SHP77 (cell line): ENCODE measurements at places on chromosomes 1 and 21.

- DNase-seq = no peak
Observed at GRCh38 chr1:48670234-48671020, 106.3 kb downstream of the BEND5 start.

- DNase-seq = no peak
Observed at GRCh38 chr1:185916861-185917260, 182.7 kb downstream of the HMCN1 start.

- no peak for DNase-seq
Observed at GRCh38 chr21:17784604-17785402, 34.4 kb downstream of the C21orf91 start.

GRCh38 chr1:37169241-37169640 lies 134.9 kb upstream of the GRIK3 start:
- no peak for DNase-seq

DNA sequence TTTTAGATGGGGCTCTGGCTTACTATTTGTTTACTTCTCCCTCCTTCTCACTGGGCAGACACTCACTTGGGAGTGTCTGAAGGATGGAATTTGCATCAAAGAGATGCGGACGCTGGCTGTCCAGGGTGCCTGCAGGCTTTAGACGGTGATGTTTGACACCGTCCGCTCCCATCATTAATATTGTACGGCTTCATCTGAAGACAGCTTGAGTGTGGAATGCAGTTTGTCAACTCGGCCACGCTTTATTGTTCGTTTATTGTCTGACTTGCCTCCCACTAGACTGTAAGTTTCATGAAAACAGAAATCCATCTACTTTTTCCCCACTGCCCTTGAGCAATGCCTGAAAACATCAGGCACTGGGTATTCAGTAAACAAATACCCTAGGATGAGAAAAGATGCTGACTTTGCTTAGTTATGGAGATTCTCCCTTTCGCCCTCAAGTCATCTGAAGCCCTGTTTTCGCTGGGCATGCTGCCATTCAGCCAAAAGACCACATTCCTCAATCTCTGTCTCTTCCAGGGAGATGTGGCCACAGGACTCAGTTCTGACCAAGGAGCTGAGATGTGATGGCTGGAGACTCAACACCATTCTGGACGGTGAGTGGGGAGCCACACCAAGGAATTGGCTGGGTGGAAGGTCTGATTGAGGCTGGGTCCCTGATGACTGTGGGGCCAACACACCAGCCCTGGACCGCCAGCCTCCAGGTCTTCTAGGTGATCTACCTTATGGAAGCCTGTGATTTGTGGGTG lies 87.6 kb downstream of the BCAR3 start:
- DNase-seq = no peak

GRCh38 chr1:10489291-10490055 lies 14.7 kb downstream of the PEX14 start:
- no peak for DNase-seq

- DNase-seq = no peak
Observed at GRCh38 chr1:118692143-118692542, 296.0 kb downstream of the TBX15 start.

- DNase-seq = no peak
Observed at GRCh38 chr1:8465013-8465412, 147.1 kb downstream of the SLC45A1 start.

GRCh38 chr1:101200513-101200912 lies 36.3 kb upstream of the S1PR1 start:
- DNase-seq = no peak

- no peak for DNase-seq
Observed at GRCh38 chr1:243354511-243355153, 98.8 kb downstream of the SDCCAG8 start.

DNA sequence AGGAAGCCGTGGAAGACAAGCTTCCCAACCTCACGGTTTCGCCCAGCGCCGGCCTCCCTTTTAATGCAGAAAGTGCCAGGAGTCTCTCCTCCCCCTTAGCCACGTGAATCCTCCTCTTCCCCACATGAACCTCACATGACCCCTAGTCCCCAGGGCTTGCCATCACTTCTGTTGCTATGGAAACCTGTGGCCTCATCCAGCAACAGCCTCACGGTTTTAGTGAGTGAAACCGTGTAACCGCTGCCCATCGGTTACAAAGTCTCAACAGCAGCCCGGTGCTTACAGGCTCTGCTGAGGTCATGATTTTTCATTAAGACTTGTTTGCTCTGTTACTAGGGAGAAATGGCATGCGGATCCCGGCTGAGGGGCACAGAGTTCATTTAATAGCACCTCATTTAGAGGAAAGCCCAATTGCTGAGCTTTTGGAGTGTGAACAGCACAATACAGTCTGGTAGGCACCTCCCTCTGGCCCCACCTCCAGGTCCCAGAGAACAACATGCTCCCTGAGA lies 143.2 kb upstream of the BACE2 start:
- DNase-seq = no peak

GRCh38 chr21:31124010-31124409 lies 85.7 kb upstream of the KRTAP19-8 start:
- DNase-seq = no peak

GRCh38 chr1:30101487-30102227 lies 621.7 kb downstream of the MATN1 start:
- DNase-seq = no peak

DNA sequence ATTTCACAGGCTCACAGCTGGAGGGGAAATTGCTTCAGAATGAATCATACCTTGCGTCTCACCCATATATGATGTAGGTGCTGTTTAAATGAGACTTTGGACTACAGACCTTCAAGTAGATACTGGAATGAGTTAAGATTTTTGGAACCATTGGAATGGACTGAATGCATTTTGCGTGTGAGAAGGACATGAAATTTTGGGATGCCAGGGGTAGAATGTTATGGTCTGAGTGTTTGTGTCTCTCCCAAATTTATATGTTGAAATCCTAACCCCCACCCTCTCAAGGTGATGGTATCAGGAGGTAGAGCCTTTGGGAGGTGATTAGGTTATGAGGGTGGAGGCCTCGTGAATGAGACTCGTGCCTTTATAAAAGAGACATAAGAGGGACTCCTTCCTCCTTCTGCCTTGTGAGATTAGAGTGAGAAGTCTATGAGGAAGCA lies 41.4 kb downstream of the KCNK1 start:
- DNase-seq = no peak

- peak; percentile 31 for DNase-seq
Observed at GRCh38 chr1:210239349-210240111, 6.9 kb downstream of the SERTAD4 start.

GRCh38 chr1:230501849-230502248 lies 75.7 kb upstream of the PGBD5 start:
- DNase-seq = no peak

- DNase-seq = peak; percentile 90
Observed at GRCh38 chr1:220089650-220090556, at the start of gene BPNT1. Gene BPNT1, minus strand, starts transcription at chr1:220089788. Its CDS starts 9,942 bp downstream, at chr1:220079846.

DNA sequence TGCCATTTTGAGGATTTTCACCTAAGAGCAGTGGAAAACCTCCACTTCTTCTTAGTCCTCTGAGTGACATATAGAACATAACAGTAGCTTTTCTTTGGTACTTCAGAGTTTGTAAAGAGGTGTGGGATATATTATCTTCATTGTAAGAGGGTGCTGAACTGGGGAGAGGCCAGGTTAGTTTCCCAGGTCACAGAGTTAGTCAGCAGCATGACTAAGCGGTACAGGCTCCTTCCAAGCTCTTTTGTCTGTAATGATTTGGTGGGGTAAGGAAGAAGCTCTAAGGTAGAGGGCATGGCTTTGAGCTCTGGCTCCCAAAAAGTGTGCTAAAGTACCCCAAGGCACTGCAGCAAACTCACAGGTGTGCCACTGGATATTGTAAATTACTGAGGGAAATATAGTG lies 325.0 kb upstream of the PLXNA2 start:
- no peak for DNase-seq

DNA sequence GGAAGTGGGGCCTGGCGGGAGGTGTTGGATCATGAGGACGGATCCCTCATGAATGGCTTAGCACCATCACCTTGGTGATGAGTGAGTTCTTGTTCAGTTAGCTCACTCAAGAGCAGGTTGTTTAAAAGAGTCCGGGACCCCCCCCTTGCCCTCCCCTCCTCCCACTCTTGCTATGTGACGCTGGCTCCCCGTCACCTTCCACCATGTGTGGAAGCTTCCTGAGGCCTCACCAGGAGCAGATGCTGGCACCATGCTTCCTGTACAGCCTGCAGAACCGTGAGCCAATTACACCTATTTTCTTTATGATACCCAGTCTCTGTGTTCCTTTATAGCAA lies 3.0 kb upstream of the SLC19A1 start:
- no peak for DNase-seq

DNA sequence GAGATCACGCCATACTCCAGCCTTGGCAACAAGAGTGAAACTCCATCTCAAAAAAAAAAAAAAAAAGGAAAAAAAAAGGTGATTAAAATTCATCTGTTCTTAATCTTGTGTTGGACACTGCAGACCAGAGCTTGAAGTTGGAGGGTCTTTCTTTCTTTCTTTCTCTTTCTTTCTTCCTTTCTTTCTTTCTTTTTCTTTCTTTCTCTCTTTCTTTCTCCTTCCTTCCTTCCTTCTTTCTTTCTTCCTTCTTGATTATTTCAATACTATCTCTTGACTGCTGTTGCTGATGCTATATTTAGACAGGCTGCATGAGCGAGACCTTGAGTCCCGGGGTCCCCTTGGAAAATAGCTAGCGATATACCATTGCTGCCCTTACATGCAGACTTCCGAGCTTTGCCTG lies 107.4 kb upstream of the ADAR start:
- no peak for DNase-seq

- DNase-seq = peak; percentile 21
Observed at GRCh38 chr1:30816211-30817076, 58.9 kb upstream of the LAPTM5 start.
